PC-3 (cell line): ENCODE measurements at places on chromosomes 1 and 21. TPM values are rescaled to one million over a fixed set of nuclear protein-coding genes. Genes with fewer than 3 reads are reported as not detected.

- no peaks in the 10 kb centered on the region for H3K36me3 ChIP-seq
- DNase-seq: no peak
- no peak overlapping the region for H3K4me3 ChIP-seq
- H3K27ac ChIP-seq: no peak overlapping the region
These were observed 61.5 kb upstream of the SELENON start for GRCh38 chr1:25738499-25738898.

GRCh38 chr1:167452483-167452882, 65.8 kb downstream of the CD247 start:
- H3K4me1 ChIP-seq: peaks cover 11% of the 10 kb centered on the region
- H3K27ac ChIP-seq: no peak overlapping the region
- H3K4me3 ChIP-seq: no peak overlapping the region
- DNase-seq: no peak

DNA sequence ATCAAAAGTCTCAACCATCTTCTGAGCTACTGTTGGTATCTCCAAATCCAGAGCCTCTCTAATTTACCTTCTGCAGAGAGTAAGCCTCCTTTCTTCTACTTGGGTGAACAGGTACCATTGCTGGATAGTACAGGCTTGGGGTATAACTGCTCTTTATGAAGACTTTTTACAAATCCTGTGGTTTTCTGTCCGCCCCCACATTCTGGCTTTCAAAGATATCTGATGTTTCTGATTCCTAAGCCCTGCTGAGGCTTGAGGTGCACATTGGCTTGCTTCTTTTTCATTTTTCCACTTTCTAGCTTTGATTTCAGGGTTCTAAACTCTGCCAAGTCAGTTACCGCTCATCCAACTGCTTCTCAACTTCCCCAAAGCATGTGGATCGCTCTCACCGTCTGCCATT, 37.1 kb downstream of the TENT5C start:
- no peak overlapping the region for H3K27ac ChIP-seq

FMO5 gene
- total RNA-seq: 2.8 and 3.2 TPM in 2 replicates

RHOC gene
- total RNA-seq: 399 and 405 TPM in 2 replicates

DNA sequence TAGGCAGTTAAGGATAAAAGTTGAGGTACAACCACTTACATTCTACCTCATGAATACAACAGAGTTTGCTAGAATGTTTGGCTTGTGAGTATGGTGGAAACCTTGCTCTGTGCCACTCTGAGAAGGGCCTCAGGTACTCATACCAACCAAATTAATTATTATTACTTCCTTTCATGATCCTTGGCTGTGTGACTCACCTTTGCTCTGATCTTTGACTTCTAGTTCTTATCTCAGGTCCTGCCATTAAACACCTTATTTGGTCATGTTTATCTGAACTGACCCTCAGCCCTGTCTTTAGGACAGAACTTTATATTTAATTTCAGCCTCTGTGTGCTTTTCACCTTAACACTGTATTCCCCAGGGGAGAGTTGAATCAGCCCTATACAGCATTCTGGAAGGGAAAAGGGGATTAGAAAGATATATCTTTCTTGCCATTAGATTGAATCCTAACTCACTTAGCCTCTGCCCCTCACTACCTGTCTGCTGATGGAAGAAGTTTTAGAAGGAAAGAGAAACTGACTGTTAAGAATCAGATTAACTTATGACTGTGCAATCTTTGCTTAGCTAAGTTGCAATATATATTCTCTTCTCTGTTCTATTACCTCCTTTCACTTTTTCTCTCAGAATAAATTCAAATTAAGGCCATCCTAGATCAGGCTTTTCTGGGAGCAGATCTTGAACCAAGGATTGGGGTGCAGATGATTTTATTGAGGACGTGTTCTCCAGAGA, 260.4 kb upstream of the DPYD start:
- no peak overlapping the region for H3K4me3 ChIP-seq
- no peak for DNase-seq
- no peaks in the 10 kb centered on the region for H3K27me3 ChIP-seq
- H3K36me3 ChIP-seq: no peaks in the 10 kb centered on the region
- no peak overlapping the region for H3K27ac ChIP-seq

DNA sequence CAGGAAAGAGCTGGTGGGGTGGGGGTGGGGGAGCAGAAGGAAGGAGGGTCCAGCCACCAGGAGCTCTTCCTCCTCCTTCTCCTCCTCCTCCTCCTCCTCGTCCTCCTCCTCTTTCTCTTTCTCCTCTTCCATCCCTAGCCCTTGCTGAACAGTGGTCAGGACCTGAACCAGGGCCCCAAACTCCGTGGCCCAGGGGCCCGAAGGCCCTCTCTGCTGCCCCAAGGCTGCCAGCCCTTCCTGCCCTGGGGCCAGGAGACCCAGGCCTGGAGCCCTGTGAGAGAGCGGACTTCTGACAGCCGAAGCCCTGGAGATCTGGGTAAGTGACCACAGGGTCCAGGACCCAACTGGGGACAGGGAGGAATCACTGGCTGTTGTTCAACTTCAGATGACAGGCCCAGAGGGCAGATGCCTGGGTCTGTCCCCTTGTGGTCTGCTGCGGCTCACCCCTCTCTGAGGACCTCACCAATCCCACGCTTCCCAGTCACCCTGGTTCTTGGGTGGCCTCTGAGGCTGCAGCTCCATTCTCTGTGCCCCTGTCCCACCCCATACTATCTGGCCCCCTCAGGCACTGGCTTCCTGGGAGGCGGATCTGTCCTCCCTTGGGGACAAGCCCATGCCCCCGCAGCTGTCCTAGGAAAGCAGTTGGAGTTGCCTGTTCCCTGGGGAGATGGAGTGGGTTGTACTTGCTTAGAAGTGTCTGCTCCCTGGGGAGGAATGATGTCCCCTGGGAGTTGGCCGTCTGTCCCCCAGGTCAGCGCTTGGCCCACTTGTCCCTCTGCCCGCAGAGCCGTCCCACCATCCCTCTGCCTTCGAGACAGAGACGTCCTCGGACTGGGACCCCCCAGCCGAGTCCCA, 51.8 kb downstream of the VWA5B1 start:
- no peak overlapping the region for H3K4me3 ChIP-seq
- H3K27ac ChIP-seq: no peak overlapping the region
- H3K27me3 ChIP-seq: no peaks in the 10 kb centered on the region
- DNase-seq: no peak
